ENCODE measurements at places on chromosomes 16 and 17. TPM values are rescaled to one million over a fixed set of nuclear protein-coding genes. Genes with fewer than 3 reads are reported as not detected.

SLFN12 gene
- not detected for total RNA-seq

DNAH9 gene
- not detected for total RNA-seq

TMEM100 gene
- total RNA-seq: not detected

SLC22A31 gene
- total RNA-seq: 53.7 TPM

GSPT1 gene
- total RNA-seq: 148 TPM

DNA sequence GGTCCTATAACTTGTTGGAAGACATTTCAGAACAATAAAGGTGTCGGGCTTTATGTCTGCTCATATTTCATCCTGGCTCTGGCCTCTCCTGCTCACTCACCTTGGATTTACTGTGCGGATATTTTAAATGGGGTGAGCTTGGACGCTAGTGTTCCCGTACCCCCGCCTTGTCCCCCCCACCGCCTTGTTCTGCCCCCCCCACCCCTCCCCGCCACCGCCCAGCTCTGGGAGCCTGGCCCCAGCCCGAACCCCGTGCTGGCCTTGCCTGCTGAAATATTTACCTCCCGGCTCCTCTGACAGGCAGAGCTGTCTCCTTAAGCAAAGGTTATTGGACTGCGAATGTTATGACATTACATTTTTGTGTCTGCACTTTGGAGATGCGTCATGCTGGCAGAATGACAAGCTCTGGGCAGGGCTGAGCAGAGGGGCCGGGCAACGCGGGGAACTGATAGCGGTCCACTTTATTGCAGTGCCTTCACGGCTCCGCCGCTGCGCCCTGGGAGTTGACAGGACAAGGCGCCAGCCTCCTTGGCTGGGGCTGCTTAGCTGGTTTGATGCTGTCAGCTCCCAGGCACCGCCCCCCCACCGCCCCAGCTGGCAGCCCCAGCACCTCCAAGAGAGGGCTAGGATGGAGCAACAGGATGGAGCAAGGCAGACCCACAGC, 222.5 kb upstream of the GSE1 start:
- DNase-seq: peak; percentile 66

SOX8 gene
- total RNA-seq: 5.2 TPM
